LNCaP clone FGC (cell line): ENCODE measurements at places on chromosomes 2 and 18.

- DNase-seq, result peak; percentile 43
Measured at GRCh38 chr2:37149626-37150322, 7.0 kb downstream of the EIF2AK2 start.

GRCh38 chr2:9232886-9233285, 26.3 kb downstream of the ASAP2 start:
- DNase-seq, result no peak

DNA sequence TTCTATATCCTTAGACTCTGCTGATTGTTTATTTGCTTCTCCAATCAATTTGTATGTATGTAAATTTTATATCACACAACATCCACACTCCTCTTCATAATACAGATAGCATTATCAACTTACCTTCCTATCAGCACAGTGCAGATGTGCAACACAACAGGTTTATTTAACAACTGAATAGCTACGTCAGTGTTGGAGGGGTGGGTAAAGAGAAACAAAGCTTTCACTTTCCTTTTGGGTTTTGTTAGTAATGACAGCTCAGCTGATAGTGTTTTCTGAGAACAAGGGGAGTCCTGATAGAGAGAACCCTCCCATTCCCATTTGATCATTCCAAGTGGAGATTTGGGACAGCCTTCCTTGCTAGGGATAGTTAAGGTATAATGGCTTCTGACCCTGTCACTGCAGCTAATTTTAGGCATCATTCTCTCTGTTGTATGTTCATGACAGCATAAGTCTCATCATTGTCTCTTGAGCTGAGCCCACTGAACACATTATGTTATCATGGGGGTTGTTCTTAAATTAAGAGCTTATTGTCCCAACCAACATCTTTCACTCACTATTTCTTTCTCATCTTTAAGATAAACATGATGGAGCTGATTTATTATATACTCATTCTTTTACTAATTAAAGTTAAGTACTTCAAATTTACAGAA, 227.7 kb downstream of the GPD2 start:
- no peak for DNase-seq

- no peak for DNase-seq
Measured at GRCh38 chr2:239910851-239911640, 114.1 kb downstream of the NDUFA10 start.

GRCh38 chr18:79403723-79404566, 8.2 kb downstream of the NFATC1 start:
- DNase-seq, result no peak
